ENCODE measurements at places on chromosomes 5 and 9. TPM values are rescaled to one million over a fixed set of nuclear protein-coding genes. Genes with fewer than 3 reads are reported as not detected.
A peak's percentile ranks its signal among the peaks of the same experiment; 100 is the strongest.

DNA sequence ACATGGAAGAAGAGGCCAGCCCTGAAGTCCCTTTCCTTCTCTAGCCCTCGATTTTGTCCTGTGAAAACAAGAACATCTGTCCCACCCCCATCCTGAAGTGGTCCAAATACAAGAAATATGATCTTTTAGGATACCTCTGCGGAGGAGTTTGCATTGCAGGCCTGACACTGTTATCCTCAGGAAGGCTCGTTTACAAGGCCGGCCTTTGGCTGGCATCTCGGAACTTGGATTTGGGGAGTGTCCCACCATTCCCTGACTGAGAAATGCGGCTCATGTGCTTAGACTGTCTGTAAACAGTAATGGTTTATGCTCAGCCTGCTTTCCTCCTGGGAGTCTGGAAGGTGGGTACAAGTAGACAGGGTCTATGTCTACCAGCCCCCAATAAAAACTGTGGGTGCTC lies 26.4 kb downstream of the WHRN start:
- H3K4me3 ChIP-seq: no peak overlapping the region
- H3K27me3 ChIP-seq: no peaks in the 10 kb centered on the region
- no peak overlapping the region for H3K27ac ChIP-seq

The TSSK1B gene
- total RNA-seq: not detected

The CFAP157 gene
- total RNA-seq: not detected

- no peak for DNase-seq
- H3K27ac ChIP-seq: peak overlapping the region; percentile 88
- no peaks in the 10 kb centered on the region for H3K27me3 ChIP-seq
- peak overlapping the region; percentile 99 for H3K4me3 ChIP-seq
- H3K4me1 ChIP-seq: peaks cover 15% of the 10 kb centered on the region
Observed at GRCh38 chr9:111483439-111483857, 735 bp downstream of the ECPAS start.

DNA sequence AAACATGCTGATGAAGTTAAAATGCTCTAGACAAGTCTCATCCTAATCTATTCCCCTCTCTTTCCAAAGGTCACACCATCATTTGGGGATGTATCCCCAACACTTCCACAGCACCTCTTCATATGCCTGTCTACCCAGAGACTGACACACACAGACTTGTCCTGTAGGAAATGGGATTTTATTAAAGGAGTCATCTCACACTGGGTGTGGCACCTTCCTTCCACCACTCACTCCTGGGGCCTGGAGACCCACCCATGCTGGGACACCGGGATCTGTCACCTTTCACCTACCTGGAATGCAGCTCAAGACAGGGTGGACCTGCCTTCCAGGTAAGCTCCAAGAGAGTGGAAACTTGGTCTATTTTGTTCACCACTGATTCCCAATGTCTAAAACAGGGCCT lies 99.4 kb upstream of the HAND1 start:
- DNase-seq: no peak
- H3K4me1 ChIP-seq: peaks cover 10% of the 10 kb centered on the region
- H3K36me3 ChIP-seq: no peaks in the 10 kb centered on the region
- no peak overlapping the region for H3K27ac ChIP-seq
- H3K4me3 ChIP-seq: no peak overlapping the region

DNA sequence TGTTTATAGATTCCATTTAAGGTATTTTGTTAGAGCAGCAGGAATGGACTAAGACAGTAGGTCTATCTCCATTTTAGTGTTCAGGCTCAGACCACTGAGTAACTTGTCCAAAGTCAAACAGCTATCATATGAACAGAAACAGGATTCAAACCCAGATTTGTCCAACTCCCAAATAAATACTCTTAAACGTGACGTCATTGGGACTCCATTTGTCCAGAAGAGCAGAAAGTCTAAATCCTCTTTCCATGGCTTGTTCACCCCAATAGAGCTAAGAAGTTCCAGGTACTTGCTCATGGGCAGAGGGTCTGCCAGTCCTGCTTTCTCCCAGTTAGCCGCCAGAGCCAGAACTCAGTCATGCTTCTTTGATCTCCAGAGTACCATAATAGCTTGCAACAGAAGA lies 16.3 kb upstream of the VLDLR start:
- H3K27me3 ChIP-seq: no peaks in the 10 kb centered on the region
- no peak overlapping the region for H3K4me3 ChIP-seq
- no peak overlapping the region for H3K27ac ChIP-seq
- no peak for DNase-seq
- H3K4me1 ChIP-seq: no peaks in the 10 kb centered on the region
- no peaks in the 10 kb centered on the region for H3K36me3 ChIP-seq

The SLCO6A1 gene
- total RNA-seq: 0.51 TPM

The SPATA31A3 gene
- not detected for total RNA-seq

Data from neural progenitor cell (in vitro differentiated cells).